ENCODE measurements at places on chromosomes 7 and 10.

GRCh38 chr7:30790356-30790755 is 19.1 kb downstream of the MINDY4 start:
- no peak for DNase-seq

DNA sequence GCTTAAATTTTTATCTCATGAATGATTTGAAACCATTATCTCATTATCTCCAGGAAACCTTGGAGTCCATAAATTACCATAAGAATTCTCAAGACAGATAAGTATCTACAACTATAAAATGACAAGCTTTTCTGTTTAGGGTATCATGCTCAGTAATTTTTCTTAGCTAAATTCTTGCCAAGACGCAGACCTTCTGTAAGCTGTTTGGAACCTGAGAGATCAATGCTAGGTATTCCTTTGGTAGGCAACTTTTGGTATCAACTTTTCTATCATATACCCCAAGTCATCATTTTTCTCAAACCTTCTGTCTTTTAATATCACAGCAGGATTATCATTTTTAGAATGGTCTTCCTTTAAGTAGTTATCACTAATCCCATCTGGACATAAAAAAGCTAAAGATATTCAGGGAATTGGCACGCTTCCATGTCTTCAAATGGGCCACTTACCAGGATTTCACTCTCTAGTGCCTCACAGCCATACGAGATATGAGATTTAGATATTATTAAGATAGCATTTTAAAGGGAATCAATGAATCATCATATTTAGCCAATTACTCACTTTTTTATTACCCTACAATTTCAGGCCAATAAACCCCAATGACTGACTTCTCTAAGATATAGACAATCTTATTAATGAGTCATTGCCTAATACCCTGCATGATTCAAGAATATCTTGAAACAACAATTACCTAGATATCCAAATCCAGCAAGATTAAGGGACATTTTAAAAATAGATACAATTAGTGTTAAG is 544.1 kb downstream of the HTR7 start:
- no peak for DNase-seq

GRCh38 chr7:19051767-19052375 is 65.6 kb downstream of the TWIST1 start:
- peak; percentile 23 for DNase-seq

DNA sequence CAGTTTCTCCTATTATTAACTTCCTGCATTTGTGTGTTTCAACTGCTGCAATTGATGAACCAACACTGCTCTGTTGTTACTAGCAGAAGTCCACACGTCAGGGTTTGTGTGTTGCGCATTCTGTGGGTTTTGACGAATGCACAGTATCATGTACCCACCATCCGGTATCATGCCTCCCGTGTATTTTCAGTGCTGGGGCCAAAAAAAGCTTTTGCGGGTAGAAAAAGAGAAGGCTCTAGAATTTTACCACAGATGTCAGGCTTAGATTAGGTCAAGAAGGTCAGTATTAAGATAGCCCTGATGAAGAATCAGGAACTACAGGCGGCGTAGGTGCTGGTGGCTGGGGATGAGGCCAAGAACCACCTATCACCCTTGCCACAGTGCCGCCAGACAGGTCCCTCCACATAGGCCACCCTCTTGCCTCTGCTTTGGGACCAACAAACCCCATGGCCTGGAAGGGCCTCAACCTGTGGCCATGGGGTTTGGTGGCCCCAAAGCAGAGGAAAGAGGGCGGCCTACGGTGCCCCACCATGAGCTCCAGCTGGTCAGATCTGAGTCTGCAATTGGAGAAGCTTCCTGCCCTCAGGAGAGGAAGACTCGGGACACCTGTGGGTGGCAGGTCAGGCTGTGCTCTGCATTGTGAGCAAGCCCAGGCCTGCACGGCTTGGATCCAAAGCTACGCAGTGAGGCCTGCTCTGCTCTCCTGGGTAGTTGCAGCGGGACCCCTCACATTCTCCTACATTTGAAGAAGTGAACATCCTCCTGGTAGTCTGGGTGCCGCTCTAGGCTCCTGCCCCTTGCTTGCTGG is 71.9 kb downstream of the MKI67 start:
- no peak for DNase-seq

- DNase-seq, result no peak
Measured at GRCh38 chr7:109895536-109895935, 1195.4 kb upstream of the LRRN3 start.

GRCh38 chr10:93081834-93082233 is 8.1 kb downstream of the CYP26A1 start:
- no peak for DNase-seq

- no peak for DNase-seq
Measured at GRCh38 chr10:76382381-76382851, 951.0 kb downstream of the LRMDA start.

GRCh38 chr7:137670222-137671064 is 176.3 kb downstream of the DGKI start:
- DNase-seq, result no peak

DNA sequence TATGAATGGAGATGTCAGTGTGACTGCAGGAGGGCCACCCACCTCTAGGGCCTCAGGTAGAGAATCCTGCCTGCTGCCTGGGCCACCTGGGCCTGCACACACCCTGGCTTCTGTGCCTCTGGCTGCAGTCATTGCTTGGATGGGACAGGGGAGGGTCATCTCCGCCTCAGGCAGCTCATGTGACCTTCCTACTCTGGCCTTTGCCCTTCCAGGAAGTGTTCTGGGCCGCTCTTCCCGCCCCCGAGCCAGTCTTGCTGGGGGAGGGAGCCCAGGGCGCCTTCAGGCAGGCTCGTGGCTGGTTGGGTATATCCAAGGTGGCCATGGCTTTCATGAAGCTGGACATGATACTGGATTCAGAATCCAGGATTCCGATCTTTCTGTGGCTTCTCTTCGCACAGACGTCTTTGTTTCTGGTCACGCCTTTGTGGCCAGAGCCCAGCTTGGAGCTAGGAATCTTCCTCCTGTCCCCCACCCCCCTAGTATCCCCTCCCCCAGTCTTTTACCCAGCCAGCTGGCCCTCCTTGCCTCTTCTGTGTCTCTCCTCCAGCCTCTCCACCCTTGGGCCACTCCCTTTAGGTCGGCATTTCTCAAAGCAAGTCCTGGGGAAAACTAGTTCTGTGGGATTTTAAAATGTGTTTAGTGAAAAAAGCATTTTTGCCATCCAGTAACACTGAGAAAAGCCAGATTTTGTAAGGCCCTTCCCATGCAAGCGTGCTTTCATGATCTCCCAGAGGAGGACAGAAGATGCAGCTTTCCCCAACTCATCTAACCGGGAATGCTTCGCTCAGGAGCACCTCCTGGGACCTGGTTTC is 119.6 kb downstream of the ZMIZ1 start:
- no peak for DNase-seq

DNA sequence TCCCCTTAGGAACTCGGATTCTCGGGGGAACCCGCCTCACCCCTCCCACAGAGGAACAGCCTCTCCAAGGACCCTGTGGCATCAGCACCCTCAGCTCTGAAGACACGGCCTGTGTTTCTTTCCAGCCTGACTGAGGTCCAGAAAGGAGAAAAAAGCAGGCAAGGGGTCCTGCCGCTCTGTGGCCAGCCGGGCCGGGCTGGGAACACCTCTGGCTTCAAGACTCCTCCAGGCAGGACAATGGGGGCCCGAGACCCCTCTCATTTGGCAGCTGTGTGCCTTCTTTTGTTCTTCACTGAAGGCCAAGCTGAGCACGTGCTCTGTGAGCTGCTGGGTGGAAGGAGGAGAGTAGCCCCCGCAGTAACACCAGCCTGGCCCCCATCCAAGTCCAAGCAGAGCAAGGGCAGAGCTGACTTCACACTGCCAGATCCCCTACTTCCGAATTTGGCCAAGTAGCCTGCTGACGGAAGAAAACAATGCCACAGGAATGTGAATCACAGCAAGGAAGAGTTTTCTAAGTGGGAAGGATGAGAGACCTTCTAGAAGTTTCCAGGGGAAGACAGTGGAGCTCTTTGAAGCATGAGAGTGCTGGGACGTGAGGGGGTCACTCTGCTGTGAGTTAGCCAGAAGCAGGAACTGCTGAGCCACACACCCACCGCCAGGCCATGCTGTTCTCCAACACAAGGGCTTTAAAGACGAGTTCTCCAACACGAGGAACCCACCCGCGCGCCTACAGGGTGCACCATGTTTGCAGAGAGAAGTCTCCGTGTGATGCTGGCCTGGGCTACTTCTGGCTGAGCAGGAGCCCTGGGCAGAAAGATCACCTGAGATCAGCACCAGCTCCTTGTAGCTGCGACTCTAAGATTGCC is 3.1 kb downstream of the CNPY1 start:
- no peak for DNase-seq

- DNase-seq, result peak; percentile 75
Measured at GRCh38 chr7:101814081-101814990, 3.1 kb upstream of the CUX1 start.

- no peak for DNase-seq
Measured at GRCh38 chr10:43942096-43942850, 293.6 kb upstream of the ZNF32 start.

DNA sequence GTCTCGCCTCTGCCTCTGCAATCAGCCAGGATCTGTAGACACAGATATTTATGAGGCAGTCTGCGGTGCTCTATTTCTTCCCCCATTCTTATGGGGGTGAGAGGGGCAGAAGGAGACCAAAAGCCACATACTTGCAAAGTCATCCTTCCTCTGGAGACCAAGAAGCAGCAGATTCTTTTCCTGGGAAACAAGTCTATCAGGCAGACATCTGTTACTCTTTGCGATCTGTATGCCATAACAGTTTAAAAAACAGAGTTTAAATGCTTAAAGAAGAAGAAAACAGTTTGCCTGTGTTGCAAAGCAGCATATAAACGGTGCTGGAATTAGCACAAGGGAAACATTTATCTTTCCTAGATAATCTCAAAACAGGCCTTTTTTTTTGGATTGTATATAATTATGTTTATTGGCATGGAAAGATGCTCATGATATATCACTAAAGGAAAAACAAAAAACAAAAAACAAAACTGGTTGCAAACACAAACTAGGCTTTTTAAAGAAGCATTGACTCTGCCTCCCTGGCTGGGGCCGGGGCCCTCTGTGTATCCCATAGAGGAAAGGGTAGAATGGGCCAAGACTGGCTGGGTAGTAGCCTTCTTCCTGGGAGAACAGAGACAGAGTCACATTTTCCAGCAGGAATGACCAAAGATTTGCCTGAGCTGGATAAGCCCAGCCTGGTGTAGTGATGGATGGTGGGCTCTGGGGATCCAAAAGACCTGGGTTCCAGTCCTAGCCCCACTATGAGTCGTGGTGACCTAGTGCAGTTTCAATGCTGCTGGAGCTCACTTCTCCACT is 50.4 kb downstream of the RGS10 start:
- no peak for DNase-seq

DNA sequence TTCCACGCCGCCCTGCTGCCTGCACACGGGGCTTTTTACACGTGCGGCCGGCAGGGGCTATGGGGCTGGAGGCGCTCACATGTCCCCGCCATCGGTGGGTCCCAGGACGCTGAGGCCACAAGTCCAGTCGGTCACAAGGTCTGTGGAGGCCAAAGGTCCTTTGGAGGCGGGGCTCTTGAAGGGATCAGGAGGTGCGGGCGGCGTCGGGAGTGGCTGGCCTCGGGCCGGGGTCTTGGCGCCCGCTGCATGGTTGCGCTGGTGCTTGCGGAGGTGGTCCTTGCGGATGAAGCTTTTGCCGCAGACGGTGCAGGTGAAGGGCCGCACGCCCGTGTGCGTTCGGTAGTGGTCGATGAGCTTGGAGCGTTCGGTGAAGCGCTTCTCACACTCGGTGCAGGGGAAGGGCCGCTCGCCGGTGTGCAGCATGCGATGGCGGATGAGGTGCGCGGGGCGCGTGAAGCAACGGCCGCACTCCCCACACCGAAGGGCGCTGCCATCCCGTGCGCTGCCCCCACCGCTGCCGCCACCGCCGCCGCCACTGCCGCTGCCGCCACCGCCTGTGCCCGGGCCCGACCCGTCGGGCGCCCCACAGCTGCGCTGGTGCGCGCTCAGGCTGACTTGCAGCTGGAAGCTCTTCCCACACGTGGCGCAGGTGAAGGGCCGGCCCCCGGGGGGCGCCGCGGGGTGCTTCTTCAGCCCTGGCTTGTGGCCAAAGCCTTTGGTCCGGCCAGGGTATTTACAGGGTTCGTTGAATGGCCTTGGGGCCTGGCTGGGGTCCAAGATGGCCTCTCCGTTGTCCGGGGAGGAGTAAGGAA is 13.7 kb upstream of the ZNF777 start:
- DNase-seq, result no peak

Data from activated T-cell treated with anti-CD3 and anti-CD28 coated beads, Interleukin-2, amount 50 U/mL, for 72 hours (primary cell).